ENCODE measurements at places on chromosomes 11 and 22. TPM values are rescaled to one million over a fixed set of nuclear protein-coding genes. Genes with fewer than 3 reads are reported as not detected.

CREB3L1 gene
- not detected for total RNA-seq

PTGDR2 gene
- 0.37 TPM for total RNA-seq

LMO1 gene
- not detected for total RNA-seq

TRIM64 gene
- not detected for total RNA-seq

MTFP1 gene
- total RNA-seq = 51.3 TPM

F2 gene
- total RNA-seq = not detected

APOA4 gene
- total RNA-seq = not detected

ARHGEF17 gene
- 0.06 TPM for total RNA-seq

ANO1 gene
- total RNA-seq = 0.11 TPM

CHADL gene
- total RNA-seq = 0.41 TPM

MYEOV gene
- 0.82 TPM for total RNA-seq

MEI1 gene
- 39.8 TPM for total RNA-seq

CD248 gene
- total RNA-seq = not detected

CDC42BPG gene
- total RNA-seq = 0.37 TPM

RFPL2 gene
- total RNA-seq = 0.24 TPM

MUC6 gene
- not detected for total RNA-seq

ELMOD1 gene
- not detected for total RNA-seq

LRRC74B gene
- total RNA-seq = not detected

MS4A15 gene
- not detected for total RNA-seq

BARX2 gene
- total RNA-seq = not detected

CBL gene
- total RNA-seq = 35.9 TPM

CD6 gene
- total RNA-seq = 438 TPM

TIMP3 gene
- not detected for total RNA-seq

OR51B4 gene
- not detected for total RNA-seq

HTR3A gene
- not detected for total RNA-seq

CCDC87 gene
- 0.15 TPM for total RNA-seq

YPEL4 gene
- 1.5 TPM for total RNA-seq

CABP2 gene
- total RNA-seq = not detected

SEC14L6 gene
- not detected for total RNA-seq

OR1S1 gene
- total RNA-seq = not detected

ANO9 gene
- 119 TPM for total RNA-seq

CARD18 gene
- total RNA-seq = not detected

OR8I2 gene
- not detected for total RNA-seq

FGF19 gene
- total RNA-seq = not detected
